Activated gamma-delta T cell (primary cell): ENCODE measurements at places on chromosomes 4 and X.

GRCh38 chrX:15173411-15173810 lies 96.5 kb downstream of the ASB9 start:
- DNase-seq: no peak

- no peak for DNase-seq
Measured at GRCh38 chr4:10893395-10893794, 208.8 kb upstream of the CLNK start.

- no peak for DNase-seq
Measured at GRCh38 chr4:7461230-7461629, 26.5 kb upstream of the PSAPL1 start.

- DNase-seq: no peak
Measured at GRCh38 chr4:163280703-163281519, 51.5 kb downstream of the NPY1R start.

DNA sequence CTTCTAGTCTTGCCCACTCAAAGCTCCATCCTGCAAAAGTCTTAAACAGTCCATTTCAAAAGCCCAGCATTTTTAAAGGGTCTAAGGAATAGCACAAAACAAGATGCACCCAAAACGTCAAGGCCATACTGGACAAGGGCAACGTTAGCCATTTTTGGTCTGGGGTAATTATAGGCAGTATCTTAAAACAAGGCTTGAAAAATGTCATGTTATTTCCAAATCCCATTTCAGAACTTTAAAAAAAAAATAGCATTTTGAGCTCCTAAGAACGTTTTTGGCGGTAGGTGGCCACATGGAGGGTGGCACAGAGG lies 584 bp upstream of the TMEM165 start:
- DNase-seq: no peak

- no peak for DNase-seq
Measured at GRCh38 chrX:134745636-134746409, 87.6 kb upstream of the PLAC1 start.

DNA sequence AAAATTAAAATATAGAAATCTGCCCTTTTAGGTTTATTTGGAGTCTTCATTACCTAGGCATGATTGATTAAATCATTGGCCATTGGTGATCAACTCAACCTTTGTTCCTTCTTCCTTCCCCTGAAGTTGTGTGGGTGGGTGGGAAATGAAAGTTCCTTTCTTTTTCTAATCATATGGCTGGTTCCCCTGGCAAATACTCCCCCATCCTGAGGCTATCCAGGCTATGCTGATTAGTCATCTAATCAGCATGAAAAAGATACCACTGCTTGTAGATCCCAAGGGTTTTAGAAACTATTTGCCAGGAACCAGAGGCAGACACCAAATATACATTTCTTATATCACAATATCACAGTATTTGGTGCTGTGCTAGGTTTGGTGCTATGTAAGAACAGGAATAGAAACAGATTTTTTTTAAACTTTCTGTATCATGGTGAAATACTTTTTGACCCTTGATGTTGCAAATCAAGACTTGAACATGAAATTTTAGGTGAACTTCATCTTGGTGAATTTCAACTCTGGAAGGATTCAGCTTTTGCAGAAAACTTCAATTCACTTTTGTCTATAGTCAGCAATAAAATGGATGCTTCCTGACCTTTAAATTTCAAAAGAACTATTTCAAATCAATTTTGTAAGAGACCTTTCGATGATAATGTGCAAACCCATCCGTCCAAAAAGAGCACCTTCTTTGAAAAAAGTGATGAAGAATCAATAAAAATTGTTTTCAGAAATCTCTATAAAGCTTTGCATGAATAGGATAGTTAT lies 71.1 kb downstream of the CCSER1 start:
- no peak for DNase-seq

- DNase-seq: no peak
Measured at GRCh38 chrX:66638591-66639500, at the start of gene EDA2R. Gene EDA2R (minus strand): TSS chrX:66639078. CDS start chrX:66616020, 23,058 bp downstream.

DNA sequence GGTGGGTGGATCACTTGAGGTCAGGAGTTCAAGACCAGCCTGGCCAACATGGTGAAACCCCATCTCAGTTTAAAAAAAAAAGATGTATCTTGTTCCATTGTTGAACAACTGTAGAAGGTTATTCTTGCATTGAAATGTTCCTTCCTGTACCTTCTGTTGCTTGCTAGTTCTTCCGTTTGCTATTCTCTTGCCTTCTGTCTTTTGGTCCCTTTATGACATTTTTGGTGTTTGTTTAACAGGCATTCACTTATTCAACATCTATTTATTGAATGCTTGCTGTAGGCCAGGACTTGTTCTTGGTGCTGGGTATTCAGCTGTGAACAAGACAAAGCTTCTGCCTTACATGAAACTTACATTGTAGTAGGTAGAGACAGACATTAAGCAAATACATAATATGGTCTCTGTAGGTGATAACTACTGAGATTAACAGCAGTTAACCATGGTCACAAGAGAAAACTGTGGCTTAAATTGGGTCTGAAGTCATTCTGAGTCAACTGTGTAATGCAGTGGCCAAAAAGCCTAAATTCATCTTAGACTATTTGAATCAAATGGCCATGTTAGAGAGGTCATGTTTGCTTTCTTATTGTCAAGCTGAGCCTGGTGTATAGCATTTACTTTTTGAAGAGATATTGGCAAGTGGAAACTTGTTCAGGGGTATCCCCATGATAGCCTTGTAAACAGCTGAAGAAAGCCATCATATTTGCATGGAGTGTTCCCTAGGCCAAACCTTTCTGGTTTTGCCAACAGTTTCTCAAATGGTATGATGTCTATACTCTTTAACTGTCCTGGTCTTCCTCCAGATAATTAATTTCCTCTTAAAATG lies 35.6 kb downstream of the GAB1 start:
- no peak for DNase-seq

DNA sequence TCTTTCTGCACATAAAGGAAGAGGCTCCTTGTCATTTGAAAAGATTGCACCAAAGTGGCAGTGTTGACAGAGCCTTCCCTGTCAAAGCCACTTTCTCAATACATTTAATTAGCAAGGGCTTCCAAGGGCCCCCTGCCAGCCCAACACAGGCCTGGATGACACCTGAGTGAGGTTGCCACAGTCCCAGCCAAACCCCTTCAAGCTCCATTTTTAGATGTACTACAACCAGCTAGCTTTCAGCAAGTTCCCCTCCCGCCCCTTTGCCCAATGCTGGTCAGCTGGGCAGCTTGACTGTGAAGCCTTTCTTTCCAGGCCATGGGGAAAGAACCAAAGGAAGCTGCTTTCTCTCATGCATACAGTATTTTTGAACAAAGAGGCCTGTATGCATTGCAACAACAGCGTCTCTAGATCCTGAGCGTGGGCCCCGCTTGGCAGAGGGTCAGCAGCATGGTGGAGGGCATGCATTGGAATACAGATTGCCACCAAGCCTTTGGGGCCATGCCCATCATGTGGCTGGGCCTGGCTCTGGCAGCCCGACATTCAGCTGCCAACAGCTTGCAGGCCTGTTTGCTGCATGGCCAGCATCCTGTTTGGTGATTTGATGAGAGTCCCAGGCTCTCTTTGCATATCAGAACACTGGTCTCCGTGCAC lies 261.1 kb upstream of the GATB start:
- no peak for DNase-seq

DNA sequence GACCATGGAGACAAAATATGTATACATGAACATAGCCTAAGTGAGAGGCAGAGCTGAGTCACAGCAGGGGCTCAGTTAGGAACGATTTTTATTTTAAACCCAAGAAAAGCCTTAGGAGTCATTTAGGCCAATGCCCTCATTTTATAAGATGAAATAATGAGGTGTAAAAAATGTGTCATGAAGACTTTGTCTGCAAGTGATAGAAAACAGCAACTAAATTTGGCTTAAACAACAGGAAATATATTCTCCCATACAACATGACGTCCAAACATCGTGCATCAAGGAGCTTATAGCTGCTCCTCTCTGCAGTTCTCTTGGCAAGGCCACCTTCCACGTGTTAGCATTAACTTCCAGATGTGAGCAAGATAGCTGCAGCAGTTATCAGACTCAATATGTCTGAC lies 16.8 kb downstream of the SCFD2 start:
- no peak for DNase-seq
